ENCODE measurements at places on chromosomes 16 and 17.

DNA sequence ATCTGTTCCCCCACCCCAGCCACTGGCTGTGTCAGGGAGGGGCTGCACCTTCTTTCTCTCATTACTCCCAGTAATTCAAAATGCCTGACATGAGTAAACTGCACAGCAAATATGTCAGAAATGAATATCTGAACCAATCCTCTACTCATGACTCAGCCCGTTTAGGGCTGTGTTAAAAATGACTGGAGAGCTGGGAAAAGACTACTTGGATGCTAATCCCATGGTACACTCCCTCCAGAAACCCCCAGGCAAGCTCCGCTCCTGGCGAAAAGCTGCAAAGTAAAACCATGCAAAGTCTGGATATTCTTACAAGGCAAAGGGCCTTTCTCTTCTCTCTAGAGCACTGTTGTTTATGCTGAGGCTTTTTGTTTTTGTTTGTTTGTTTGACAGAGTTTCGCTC lies 448.1 kb upstream of the DYNLRB2 start:
- no peak for DNase-seq

- no peak for DNase-seq
These were observed 9.3 kb downstream of the ABCA5 start for GRCh38 chr17:69317625-69318024.

- DNase-seq = no peak
These were observed 131.2 kb upstream of the CORO6 start for GRCh38 chr17:29753845-29754439.

- peak; percentile 69 for DNase-seq
These were observed 183.2 kb downstream of the C16orf78 start for GRCh38 chr16:49556606-49557446.

- no peak for DNase-seq
These were observed 1.3 kb upstream of the KRTAP4-9 start for GRCh38 chr17:41103896-41104295.

GRCh38 chr16:73052576-73052975 lies 4.6 kb upstream of the ZFHX3 start:
- DNase-seq = no peak

DNA sequence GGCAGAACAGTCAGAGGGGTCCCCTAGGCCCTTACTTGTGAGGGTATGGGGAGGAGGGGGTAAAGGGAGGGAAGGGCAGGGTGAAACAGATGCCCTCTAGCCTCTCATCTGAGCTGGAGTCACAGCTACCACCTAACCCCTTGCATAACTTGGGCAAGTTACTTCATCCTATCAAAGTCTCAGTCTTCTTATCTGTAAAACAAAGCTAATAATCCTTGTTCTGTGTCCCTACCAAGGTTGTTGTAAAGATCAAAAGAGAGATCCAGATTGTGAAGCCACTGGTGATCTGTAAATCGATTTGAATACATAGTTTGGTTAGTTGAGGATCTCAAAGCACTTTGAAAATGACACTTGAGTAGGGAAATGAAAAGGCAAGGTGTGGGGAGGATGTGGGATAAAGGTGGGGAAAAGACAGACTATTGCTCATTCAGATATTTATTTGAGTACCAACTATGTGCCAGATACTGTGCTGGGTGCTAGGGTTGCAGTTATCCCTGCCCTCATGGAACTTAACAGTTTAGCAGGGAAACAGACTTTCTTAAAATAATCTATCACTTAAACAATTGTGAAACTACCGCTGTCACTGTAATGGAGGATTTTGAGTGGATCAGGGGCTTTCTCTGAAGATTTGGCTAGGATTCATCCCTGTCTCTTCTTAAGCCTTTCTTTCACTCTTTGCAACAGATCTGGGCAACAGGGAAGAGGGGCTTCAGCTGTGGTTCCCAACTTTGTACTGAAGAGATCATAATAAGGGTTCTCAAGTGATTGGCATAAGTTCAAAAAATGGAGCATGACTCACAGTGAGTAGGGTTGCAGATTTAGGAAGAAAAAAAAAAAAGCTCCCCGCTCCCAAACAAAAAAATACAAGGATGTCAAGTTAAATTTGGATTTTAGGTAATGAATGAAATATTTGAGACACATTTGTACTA lies 3.0 kb downstream of the HEATR9 start:
- no peak for DNase-seq

- no peak for DNase-seq
These were observed 36.2 kb downstream of the ZNF750 start for GRCh38 chr17:82803606-82804005.

DNA sequence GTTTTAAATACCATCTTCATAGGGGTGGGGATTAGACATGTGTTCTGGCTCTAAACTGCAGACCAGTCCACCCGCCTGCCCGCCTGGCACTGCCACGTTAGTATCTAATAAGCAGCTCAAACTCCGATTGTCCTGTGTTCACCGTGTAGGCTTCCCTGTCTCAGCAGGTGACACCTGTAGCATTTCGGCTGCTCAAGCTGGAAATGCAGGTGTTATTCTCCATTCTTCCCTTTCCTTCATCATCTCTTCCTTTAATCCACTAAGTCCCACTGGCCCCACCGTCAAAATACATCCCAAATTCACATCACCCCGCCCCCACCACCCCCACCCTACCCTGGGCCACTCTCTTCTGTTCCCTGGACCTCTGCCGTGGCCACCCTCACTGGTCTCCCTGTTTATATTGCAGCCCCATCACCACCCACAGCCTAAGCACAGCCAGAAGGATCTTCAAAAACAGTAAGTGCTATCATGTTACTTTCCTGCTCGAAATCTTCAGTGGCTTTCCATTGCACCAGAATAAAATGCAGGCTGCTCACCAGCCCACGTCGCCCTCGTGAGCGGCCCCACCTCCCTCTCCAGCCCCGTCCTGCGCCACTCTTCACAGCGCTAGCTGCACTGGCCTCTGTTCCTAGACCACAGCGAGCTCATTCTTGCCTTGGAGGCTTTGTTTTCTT lies 65.1 kb downstream of the RTN4RL1 start:
- DNase-seq = peak; percentile 53

DNA sequence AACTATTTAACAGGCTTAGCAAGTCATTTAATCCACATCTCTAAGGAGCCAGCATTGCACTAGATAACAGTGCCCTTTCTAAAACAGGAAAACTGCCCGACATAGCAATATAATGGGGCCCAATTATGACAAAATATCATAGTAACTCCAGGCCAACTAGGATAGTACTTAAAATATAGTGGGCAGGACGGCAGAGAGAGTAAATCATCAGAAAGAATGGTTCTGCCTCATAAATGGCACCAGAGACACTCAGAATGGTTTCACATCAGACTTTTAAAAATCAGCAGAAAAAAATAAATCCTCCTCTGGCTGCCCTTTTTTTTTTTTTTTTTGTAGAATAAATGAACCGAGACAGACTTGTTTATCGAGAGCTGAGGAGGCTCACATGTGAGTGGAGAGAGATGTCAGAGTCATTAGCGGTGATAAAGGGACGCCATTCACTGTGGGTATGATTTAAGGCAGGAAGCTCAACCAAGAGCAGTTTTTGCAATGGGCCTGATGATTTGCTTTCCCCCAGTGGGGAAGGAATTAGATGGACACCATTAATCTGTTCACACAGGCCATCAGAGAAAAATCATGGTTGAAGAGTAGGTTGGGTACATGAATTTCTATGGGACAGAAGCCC lies 62.6 kb downstream of the CPPED1 start:
- no peak for DNase-seq

DNA sequence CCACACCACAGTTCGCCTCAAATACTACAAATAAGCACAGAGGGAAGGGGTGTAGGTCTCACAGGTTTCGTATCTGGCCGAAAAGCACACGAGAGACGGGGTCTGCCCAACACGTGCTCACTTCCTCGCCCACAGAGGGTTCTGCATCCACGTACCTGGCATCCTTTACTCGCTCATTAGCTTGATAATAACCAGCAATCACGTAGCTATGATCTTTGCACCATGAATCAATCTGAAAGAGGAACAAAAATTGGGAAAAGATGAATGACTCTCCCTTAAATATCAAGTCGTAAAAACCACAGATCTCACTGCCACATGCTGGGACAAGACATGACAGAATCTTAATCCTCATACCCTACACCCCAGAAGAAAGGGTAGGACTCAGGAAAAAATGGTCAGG lies 10.5 kb downstream of the EMC8 start:
- no peak for DNase-seq

DNA sequence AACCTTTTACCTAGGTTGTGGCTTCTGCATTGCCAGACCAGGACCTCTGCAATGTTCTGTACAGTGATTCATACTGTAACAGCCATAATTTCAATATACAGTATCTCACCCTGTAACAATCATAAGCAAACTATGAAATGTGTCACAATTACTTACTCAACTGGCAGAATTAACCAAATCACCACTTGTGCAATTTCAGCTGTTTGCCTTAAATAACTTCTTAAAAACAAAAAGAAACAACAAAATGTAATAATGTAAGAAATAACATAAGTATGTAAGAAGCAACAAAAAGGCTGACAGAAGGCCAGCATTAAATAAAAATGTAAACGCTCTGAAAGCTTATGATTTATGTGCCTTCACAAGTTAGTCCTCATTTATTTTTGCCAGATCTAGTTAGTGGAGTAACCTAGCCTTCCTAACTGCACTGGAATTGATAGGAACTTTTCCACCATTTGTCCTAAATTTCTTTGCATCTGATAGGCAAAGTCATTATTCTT lies 96.9 kb downstream of the SKAP1 start:
- no peak for DNase-seq

DNA sequence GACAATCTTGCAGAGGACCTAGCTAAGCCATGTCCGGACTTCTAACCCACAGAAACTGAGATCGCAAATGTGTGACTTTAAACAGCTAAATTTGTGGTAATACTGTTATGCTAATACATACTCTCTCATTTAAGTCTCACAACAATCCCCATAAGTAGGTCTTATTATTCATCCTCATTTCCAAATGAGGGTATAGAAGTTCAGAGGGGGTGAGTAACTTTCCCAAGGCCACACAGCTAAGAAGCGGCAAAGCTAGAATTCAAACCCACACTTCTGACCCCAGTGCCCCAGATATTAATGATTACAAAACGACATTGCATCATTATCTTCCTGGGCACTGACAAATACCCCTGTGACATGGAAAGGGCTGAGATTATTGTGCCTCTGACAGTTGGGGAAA lies 81.4 kb downstream of the CNGB1 start:
- no peak for DNase-seq

GRCh38 chr16:76389126-76389525 lies 111.9 kb downstream of the CNTNAP4 start:
- no peak for DNase-seq

- no peak for DNase-seq
These were observed 18.1 kb upstream of the FOXJ1 start for GRCh38 chr17:76159157-76159556.

- no peak for DNase-seq
These were observed 16.4 kb downstream of the CDH8 start for GRCh38 chr16:62019851-62020250.

DNA sequence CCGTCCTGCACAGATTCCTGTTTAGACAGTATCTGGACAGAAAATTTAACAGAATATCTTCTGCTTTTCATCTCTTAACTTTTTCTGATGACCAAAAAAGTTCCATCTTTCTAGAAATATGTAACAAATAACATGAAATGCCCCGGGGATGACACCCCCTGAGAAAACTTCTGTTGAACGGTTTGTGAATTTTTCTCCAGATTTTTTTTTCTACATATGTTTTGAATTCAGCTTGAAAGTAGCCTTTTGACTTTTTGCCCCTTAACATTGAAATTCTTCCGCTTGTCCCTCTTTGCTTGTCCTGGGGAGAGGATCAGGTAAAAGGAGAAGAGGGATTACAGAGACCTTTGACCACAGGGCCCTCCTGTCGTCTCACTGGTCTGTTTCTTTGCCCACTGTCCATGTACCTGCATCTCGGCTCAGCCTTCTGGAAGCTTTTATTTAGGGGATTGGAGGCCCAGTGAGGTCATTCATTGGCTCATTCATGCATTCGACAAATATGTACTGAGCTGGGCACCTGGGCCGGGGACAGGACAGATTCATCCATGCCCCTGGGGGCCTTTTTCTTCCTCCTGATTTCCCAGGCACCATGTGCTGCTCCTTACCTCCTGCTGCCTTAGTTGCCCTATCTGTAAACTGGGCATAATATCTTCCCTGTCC lies 19.6 kb upstream of the CPNE2 start:
- DNase-seq = no peak

- DNase-seq = peak; percentile 40
These were observed 6.4 kb downstream of the ZFPM1 start for GRCh38 chr16:88459366-88460073.

DNA sequence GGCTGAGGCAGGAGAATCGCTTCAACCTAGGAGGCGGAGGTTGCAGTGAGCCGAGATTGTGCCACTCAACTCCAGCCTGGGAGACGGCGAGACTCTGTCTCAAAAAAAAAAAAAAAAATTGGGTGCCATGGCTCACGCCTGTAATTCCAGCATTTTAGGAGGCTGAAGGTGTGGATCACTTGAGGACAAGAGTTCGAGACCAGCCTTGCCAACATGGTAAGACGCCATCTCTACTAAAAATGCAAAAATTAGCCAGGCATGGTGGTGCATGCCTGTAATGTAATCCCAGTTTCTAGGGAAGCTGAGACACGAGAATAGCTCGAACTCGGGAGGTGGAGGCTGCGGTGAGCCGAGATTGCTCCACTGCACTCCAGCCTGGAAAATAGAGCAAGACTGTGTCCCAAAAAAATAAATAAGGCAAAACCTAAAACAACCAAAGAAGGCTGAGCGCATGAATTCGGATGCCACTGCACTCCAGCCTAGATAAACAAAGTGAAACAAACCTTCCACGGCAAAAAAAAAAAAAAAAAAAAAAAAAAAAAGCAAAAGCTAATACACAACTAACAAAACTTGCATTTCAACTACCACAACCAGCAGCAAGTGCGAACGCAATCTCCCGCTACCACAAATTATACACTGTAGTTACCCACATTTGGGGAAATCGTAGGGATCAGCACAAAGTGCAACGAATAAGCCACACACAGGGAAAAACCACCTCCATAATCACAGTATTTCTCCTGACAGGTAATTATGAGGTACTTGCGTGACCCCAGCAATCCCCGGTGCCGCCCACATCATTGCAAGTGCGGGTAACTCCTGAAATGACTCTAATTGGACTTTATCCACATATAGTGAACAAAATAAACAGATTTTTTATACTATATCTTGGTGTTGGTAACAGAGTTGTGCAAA lies 25.6 kb downstream of the TEX14 start:
- DNase-seq = no peak

GRCh38 chr16:19172098-19172780 lies 4.2 kb downstream of the SYT17 start:
- DNase-seq = no peak

GRCh38 chr17:70158180-70158579 lies 11.2 kb upstream of the KCNJ2 start:
- DNase-seq = no peak

DNA sequence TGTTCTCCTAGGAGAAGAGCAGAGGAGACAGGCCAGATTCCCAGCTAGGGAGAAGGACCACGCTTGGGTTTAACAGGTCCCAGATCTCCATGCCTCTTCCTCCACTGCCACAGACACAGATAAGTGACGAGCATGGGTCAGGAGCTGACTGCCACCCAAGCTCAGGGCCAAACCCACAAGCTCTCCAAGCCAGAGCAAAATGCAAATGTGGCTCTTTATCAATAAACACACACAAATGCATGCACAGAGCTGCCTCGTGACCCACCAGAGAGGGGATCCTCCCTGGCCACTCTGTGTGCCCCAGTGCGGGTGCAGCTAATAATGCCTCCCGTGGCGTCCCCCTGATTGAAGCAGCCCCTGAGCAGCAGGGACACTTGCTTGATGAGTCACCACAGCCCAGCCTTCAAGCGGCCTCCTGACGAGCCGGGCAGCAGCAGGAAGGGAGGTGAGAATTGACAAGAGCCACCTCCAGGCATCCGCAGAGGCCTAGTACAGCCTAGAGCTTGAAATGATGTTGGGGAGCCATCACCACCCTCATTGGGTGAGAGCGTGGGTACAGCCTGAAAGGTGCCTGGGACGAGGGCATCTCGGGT lies 143.9 kb downstream of the CCDC182 start:
- DNase-seq = no peak

Data from hepatocyte (in vitro differentiated cells).